Breast epithelium (tissue), 4 donors: ENCODE measurements at places on chromosomes 7 and 10. TPM values are rescaled to one million over a fixed set of nuclear protein-coding genes. Genes with fewer than 3 reads are reported as not detected.

DNA sequence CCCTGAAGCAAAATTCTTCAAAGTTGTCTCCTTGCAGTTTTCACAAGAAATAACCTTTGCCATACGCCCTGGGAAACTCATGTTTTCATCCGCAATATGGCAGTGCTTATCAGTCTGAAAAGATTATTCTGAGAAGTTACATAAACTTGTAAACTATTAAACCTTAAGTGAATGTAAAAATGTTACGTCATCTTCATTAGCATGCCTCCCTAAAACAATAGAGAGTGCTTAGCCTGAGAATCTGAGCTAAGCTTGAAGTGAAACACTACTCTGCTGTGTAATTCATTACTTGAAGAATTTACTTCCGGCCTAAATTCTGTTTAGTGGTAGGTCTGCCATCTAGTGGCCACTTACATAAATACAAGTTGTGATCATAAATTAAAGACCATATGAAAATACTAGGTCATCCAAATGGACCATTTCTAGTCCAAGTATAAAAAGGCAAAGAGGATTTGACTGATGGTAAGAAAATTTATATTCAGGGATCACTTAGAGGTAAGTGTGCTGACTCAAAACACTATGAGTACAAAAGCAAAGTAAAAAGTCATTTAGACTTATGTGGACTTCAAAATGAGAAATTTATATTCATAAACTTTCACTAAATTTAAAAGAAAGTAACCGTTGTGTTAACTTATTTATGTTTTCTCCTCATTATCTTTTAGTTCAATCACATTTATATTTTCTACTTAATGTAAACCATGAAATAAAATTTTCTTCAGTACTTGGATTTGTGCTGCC is 745.1 kb upstream of the LRRTM3 start:
- DNase-seq: no peak

DNA sequence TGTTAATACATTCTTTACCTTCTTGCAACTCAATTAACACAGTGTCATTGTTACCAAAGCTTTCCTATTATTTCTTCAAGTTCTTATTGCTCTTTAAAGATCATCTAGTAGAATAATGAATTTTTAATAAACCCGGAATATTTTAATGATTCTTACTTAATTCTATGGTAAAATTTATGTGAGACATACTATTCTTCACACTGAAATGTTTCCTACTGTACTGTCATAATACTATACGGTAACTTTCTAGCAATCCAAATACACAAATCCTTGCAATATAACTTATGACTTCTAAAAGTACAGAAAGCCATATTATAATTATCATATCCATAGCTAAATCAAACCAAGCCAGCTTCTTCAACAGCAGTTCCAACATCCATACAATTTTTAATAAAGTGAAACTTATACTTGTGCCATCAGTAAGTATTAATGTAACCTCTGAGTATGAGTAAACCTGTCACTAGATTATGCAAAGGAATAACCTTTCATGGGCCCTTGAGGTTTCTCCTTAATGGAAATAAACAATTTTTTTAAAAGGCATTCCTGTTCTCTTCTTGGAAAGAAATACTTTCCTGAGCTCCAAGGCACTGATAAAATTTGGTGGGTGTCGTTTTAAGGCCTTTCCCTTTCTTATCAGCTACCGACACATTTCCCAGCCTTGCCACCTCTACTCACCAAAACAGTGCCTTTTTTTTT is 87.4 kb downstream of the IMMP2L start:
- no peak for DNase-seq

GRCh38 chr10:69211524-69211923 is 8.6 kb upstream of the HKDC1 start:
- DNase-seq: no peak

- no peak for DNase-seq
Measured at GRCh38 chr10:75462865-75463264, 31.4 kb downstream of the LRMDA start.

- no peak for DNase-seq
Measured at GRCh38 chr7:105691082-105691679, 109.9 kb upstream of the EFCAB10 start.

- no peak for DNase-seq
Measured at GRCh38 chr10:119309423-119309770, 102.0 kb downstream of the GRK5 start.

GRCh38 chr7:142847353-142847752 is 7.5 kb upstream of the EPHB6 start:
- DNase-seq: no peak

DNA sequence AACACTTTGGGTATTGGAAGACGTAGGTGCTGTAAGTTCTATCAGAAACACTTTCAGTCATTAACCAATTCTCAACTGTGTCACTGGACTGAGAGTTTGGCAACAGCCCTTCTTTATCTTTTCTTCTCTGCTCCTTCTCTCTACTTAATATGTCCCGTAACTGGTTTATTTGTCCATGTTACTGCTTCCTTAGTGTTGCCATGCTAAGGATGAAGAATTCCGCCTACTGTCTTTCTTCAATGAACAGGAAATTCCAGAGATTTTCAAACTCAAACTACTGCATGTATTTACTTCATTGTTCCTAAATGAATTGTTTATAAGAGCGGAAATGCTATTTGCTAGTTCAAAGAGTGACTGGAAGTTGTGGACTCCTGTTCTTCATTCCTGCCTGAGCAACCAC is 143.7 kb downstream of the TAX1BP1 start:
- no peak for DNase-seq

DNA sequence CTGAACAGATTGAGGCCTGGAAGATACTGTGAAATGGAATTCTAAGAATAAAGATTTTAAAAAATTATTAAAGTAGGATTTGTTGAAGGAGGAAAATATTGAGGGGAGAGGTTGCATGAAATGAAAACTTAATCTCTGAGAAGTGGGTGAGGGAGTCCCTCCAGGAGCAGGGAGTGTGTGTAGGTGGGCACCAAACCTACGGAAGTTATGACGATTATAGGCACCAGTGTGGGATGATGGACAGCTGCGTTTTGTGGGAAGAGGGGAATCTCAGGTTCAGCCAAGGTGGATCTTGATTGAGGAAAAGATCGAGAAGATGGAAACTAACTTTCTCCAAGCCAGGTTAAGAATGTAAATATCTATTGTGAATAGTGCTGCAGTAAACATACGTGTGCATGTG is 246.4 kb downstream of the CCDC3 start:
- no peak for DNase-seq

- DNase-seq: no peak
Measured at GRCh38 chr10:47278152-47278473, 21.9 kb upstream of the GDF10 start.

GRCh38 chr10:124342136-124342820 is 76.4 kb downstream of the OAT start:
- DNase-seq: peak; percentile 45

DNA sequence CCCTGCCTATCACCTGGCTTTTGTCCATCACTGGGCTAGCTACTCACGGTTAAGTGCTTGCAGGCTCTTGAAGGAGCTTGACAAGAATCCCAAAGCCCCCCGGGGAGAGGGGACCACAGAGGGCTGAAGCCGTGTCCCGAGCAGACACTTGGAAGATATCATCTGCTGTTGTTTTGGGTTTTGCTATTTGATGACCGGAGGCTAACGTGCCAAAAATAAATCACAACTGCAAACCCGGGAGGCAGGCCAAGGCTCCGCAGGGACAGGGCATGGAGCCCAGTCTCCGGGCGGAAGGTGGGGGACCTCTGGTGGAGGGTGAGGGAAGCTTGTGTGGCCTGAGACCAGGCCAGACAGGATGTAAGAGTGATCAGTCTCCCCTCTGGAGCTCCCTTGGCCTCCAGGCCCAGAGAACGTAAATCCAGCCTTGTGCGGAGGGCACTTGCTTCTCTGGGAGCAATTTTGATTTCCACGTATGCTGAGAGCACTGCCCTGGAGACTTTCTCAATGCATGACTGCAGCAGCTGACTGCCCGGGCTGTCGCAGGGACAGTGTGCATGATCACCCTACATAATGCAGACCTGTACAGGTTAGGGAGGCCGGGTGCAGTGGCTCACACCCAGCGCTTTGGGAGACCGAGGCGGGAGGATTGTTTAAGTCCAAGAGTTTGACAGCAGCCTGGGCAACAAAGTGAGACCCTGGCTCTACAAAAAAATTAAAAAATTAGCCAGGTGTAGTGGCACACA is at the start of gene PHKG1:
PHKG1 (minus strand) TSS at position 164 of the 743 bp plus-strand sequence. CDS start 4,011 bp downstream, outside the sequence.
- peak; percentile 88 for DNase-seq

- no peak for DNase-seq
Measured at GRCh38 chr10:82041018-82041417, 166.0 kb downstream of the NRG3 start.

- no peak for DNase-seq
Measured at GRCh38 chr7:39531818-39532217, 34.4 kb upstream of the YAE1 start.

- DNase-seq: no peak
Measured at GRCh38 chr7:132453826-132454225, 122.4 kb downstream of the PLXNA4 start.

SPDYE1 gene
- not detected for total RNA-seq

PNLIPRP2 gene
- total RNA-seq: not detected

CALU gene
- 79.3 TPM for total RNA-seq

GRM8 gene
- total RNA-seq: not detected

SAMD9L gene
- 10.5 TPM for total RNA-seq

ASB10 gene
- not detected for total RNA-seq

VGF gene
- total RNA-seq: not detected

CALCR gene
- 0.15 TPM for total RNA-seq

HEPACAM2 gene
- total RNA-seq: 0.33 TPM

TRPV5 gene
- total RNA-seq: not detected

HOXA2 gene
- total RNA-seq: 5.4 TPM

UBE2D1 gene
- total RNA-seq: 10.4 TPM
